ENCODE measurements at places on chromosomes 1 and 21.

DNA sequence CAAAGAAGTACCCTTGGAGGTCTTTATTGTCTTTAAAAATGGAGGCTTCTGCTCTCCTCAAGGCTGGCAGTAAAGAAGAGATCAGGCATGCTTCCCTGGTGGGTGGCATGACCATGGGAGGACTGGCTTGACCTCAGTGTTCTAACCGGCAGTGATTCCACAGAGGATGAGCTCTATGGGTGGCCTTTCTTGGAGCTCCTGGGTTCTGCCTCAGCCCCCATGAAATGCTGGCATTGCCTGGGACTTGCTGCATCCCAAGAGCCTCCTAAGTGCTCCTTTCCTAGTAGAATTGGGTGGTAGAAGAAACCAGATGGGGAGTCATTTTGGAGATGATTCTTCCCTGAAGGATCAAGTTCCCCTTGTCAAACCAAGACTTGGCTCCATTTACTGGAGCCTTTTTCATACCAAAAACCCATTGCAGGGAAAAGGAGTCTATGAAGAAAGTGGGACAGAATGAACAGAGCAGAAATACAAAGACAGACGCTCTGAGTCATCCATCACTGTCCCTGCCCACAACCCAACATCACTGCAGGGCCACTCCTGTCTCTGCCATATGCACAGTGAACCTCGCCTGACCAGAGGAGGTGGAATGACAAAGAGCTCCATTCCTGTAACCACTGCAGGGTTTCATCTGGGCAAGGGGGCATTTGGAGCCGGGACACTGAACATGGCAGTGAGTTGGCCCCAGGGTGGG, 42.4 kb downstream of the RIMS3 start:
- DNase-seq, result no peak

DNA sequence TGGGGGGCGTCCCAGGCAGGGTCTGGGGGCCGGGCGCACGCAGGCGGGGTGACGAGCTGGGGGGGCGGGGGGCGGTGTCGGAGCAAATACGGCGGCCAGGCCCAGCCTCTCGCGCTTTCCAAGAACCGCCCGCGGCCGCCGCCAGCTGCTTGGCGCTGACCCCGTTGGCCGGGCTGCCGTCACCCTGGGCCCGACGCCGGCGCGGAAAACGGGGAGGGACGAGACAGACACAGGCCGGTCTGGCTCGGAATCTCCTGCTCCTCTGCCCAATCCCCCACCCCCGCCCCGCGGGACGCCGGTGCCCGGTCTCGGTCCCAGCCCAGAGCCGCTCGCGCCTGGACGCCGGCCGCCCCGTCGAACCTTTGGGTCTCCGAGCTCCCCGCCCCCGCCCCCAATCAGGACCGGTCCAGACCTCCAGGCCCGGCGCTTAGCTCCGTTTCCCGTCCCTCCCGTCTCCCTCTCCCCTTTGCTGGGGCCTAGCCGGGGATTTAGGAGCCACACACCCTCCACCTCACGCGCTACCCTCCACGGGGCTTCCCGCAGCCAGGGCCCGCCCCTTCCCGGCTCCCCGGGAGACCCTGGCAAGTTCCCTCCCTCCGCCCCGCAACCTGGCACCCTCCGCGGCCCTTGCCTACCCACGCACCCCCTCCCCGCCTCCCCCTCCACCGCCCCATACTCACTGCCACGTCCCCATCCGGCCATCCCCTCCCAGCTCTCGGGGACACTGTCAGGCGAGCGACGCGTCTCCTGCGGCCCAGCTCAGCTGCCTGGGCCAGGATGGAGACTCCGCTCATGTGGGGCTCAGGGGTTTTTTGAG, 800 bp upstream of the MMP23B start:
- no peak for DNase-seq

DNA sequence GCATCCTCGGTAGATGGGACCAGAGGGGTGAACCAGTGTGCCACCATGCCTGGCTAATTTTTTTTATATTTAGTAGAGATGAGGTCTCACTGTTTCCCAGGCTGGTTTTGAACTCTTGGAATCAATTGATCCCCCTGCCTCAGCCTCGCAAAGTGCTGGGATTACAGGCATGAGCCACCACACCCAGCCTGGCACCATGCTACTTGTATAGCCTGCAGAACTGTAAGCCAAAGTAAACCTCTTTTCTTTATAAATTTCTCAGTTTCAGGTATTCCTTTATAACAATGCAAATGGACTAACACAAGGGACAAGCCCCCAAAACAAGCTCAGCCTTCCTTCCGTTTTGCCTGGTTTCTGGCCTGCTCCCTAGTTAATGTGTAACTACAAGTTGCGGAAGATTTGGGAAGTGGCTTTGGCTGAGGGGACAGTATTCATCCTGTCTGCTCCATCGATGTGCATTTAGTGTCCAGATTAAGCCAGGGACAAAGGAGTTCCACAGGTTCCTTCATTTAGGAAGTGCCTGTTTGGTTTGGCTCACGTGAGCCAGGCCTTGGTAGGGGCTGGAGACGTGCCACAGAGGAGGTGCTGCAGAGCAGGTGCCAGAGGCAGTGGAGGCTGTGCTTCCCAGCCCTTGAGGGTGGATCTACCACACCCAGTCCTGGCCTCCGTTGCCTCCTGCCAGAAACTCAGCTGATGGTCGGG, 4.4 kb downstream of the AVPR1B start:
- no peak for DNase-seq

GRCh38 chr1:232111611-232112010, 485.0 kb downstream of the DISC1 start:
- no peak for DNase-seq

DNA sequence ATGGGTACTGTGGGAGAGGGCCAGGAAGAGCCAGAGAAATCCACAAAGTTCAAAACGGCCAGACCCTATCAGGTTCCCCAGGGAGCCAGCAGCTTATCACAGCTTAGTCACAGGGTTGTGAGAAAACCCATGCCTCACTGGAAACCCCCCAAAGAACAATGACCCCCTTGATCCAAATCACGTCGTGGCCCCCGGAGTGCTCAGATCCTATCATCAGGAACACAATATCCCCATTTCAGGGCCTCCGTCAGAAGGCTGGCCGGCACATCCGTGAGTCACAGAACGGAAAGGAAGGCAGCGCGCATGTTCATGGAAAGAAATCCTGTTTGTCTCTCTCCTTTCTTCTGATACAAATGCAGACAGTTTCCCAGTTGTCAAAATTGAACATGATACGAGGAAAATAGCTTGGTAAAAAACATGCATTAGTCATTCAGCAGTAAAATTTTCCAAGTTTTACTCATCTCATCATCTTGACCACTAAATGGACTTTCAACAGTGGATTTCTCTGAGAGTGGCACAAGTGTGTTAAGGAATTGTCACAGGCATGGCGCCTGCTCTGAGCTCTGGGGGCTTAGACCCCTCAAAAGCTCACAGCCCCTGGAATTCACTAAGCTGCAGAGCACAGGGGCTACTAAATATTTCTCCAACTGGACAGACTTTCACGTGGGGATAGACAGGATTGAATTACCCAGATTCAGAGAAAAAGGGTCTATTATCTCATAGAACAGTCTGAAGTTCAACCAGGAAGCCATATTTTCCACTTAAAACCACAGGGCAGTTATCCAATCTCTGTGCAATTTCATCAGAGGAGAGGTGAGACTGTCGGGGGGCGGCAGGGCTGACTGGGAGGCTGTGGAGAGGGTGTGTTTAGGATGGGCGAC, 124.8 kb downstream of the RIPK4 start:
- DNase-seq, result no peak

All from stimulated activated CD4-positive, alpha-beta T cell treated with anti-CD3 and anti-CD28 coated beads, Interleukin-12 subunit alpha, Interleukin-12 subunit beta, amount 100 ng/mL, for 24 hours (primary cell).